NCI-H446 treated with DMSO at 0.1 percent for 48 hours (cell line): ENCODE measurements at places on chromosomes 6 and 20.

- DNase-seq, result no peak
Observed at GRCh38 chr6:4591218-4591617, 185.0 kb upstream of the CDYL start.

GRCh38 chr6:118367314-118367713, 180.8 kb upstream of the PLN start:
- DNase-seq, result no peak

GRCh38 chr6:157187182-157188083, 135.9 kb downstream of the TMEM242 start:
- DNase-seq, result peak; percentile 14

DNA sequence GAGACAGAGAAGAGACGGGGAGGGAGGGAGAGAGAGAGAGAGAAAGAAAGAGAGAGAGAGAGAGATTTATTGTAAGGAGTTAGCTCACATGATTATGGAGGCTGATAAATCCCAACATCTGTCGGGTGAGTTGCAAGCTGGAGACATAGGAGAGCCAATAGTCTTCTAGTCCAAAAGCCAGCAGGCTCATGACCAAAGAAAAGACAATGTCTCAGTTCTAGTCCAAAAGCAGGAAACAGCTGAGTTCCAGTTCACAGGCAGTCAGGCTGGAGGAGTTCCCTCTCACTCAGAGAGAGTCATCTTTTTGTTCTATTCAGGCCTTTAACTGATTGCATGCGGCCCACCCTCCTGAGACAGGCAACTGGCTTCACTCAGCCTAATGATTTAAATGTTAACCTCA, 416.6 kb downstream of the PREX1 start:
- peak; percentile 67 for DNase-seq

DNA sequence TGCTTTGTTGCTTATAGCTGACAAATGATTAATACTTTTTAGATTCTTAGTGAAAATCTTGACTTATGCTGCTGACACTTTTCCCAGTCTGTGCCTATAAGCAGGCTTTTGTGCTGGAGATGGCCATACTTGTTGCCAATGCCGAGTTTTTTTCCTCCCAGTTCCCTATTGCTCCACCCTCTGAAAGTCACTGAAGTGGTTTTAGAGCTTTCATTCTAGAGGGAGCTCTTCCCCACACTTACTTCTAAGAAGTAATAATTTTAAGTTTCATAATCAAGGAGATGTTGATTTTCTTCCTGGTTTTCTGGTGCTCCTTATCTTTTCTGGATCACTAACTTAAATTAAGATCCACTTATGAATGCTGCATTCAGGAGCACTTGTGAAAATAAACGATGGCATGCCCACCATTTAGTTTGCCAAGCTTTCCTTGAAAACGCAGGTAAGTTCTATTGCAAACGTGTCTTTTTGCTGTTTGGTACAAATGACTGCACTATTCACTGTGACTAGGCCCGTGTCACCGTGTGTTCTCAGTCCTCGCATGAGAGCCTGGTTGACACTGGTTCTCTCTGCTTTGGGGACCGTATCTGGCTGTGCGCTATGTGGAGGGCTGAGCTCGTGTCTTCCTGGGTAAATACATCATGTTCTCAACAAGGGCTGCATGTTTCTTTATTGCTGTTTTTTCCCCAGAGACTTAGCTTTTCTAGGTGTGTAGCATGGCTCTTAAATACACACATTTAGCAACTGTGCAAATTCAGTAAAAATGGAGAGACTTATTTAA, 50.2 kb downstream of the GFRA4 start:
- DNase-seq, result no peak

- DNase-seq, result no peak
Observed at GRCh38 chr6:129212081-129212480, 329.1 kb downstream of the LAMA2 start.

- no peak for DNase-seq
Observed at GRCh38 chr6:137810554-137811120, 56.4 kb upstream of the TNFAIP3 start.

- DNase-seq, result no peak
Observed at GRCh38 chr20:48558906-48559305, 268.9 kb downstream of the PREX1 start.
